ENCODE measurements at places on chromosomes 3 and 15. TPM values are rescaled to one million over a fixed set of nuclear protein-coding genes. Genes with fewer than 3 reads are reported as not detected.

The ISY1 gene
- total RNA-seq: 9.3 TPM

The EXOG gene
- total RNA-seq: 13.5 TPM

GRCh38 chr15:67037694-67038093 is 27.7 kb upstream of the SMAD3 start:
- no peak for DNase-seq
- no peak overlapping the region for H3K27ac ChIP-seq
- no peak overlapping the region for H3K4me3 ChIP-seq
- peaks cover 24% of the 10 kb centered on the region for H3K4me1 ChIP-seq
- no peaks in the 10 kb centered on the region for H3K36me3 ChIP-seq
- H3K27me3 ChIP-seq: no peaks in the 10 kb centered on the region

DNA sequence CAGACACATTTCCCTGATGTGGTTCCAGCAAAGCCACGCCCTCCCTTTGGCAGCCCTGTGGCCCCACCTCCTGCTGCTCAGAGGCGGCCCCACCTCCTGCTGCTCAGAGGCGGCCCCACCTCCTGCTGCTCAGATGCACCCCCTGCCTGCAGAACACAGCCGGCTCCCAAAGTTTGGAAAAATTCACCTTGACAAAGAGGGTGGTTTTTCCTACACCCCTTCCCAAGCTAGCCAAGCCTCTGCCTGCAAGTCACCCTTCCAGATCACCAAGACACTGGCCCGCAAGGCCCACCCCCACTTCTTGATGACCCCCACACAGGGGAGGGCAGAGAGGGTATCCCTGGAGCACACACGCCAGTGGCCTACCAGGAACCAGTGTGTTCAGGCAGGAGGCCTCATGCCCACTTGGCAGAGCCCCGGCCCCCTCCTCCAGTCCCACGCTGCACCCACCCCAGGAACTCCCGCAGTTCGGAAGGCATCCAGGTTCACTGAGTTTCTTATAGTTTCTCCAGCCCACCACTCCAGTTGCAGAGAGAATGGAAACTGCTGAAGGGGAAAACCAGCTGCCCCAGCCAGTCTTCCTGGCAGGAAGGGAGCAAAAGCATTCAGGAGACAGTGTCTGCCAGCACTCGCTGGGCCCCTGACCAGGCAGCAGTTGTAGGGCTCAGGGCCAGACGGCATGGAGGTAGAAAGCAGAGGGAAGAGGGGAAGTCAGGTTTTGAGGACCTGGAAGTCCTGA is 2.3 kb upstream of the HAPLN3 start:
- no peak overlapping the region for H3K4me3 ChIP-seq
- no peak overlapping the region for H3K27ac ChIP-seq
- H3K4me1 ChIP-seq: peaks cover 27% of the 10 kb centered on the region
- H3K27me3 ChIP-seq: no peaks in the 10 kb centered on the region

The LRTM1 gene
- total RNA-seq: not detected

The LYZL4 gene
- total RNA-seq: not detected

- no peak overlapping the region for H3K27ac ChIP-seq
- no peaks in the 10 kb centered on the region for H3K27me3 ChIP-seq
- no peaks in the 10 kb centered on the region for H3K36me3 ChIP-seq
- DNase-seq: no peak
- no peak overlapping the region for H3K4me3 ChIP-seq
Observed at GRCh38 chr3:132593241-132593946, 3.7 kb upstream of the ACKR4 start.

DNA sequence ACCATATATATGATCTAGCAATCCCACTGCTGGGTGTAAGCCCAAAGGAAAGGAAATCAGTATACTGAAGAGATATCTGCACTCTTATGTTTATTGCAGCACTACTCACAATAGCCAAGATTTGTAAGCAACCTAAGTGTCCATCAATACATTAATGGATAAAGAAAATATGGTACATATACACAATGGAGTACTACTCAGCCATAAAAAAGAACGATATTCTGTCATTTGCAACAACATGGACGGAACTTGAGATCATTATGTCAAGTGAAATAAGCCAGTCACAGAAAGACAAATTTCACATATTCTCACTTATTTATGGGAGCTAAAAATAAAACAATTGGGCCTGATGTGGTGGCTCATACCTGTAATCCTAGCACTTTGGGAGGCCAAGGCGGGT is 21.9 kb upstream of the ARNT2 start:
- H3K4me1 ChIP-seq: no peaks in the 10 kb centered on the region
- DNase-seq: no peak
- no peaks in the 10 kb centered on the region for H3K36me3 ChIP-seq
- no peak overlapping the region for H3K4me3 ChIP-seq
- no peaks in the 10 kb centered on the region for H3K27me3 ChIP-seq

The RASGRP1 gene
- 1.3 TPM for total RNA-seq

GRCh38 chr3:61669668-61670299 is 108.4 kb downstream of the PTPRG start:
- H3K4me1 ChIP-seq: no peaks in the 10 kb centered on the region
- no peaks in the 10 kb centered on the region for H3K27me3 ChIP-seq
- no peaks in the 10 kb centered on the region for H3K36me3 ChIP-seq
- DNase-seq: no peak
- H3K27ac ChIP-seq: no peak overlapping the region

DNA sequence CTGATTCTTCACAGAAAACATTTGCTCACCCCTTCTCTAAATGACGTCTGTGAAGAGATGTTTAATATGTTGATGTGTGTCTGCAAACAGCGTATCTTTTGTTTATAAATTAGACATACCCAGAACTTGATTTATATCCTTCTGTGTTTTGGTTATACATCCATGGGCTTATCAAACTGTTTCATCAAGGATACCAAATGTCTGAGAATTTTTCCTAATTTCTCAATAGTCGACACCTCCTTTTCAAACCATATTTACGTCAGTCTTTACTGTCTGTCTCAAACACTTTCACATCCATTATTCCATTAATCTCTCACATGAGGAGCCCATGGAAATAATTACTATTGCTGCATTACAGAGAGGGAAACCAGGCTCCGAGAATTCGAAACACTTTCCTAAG is 85.4 kb downstream of the FGF12 start:
- H3K27me3 ChIP-seq: no peaks in the 10 kb centered on the region
- H3K4me1 ChIP-seq: no peaks in the 10 kb centered on the region
- DNase-seq: no peak

DNA sequence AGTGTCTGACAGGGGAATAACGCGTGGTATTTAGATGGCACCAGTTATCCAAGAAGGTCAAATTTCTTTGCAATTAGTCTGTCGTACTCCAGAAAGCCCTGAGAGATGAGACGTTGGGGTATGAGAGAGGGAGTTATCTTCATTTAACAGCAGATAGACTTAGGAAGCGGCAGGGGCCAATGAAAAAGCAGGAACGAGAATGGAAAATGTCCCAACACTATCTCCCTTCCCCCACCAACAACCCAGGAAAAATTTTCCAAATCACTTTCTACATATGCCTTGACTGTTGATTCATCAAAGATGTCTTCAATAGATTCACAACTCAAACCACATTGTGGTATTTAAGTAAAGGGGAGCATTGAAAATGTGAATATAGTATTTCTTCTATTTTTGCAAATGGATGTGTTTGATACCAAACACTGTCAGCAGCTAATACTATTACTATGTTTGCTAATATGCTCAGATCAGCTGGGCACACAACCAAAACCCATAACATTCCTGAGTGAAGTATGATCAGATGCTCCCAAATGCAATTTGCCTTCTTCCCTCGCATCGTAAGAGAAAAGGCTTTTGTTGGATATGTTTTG is 13.3 kb upstream of the GREM1 start:
- H3K4me1 ChIP-seq: peaks cover 25% of the 10 kb centered on the region
- H3K4me3 ChIP-seq: no peak overlapping the region
- no peak overlapping the region for H3K27ac ChIP-seq

DNA sequence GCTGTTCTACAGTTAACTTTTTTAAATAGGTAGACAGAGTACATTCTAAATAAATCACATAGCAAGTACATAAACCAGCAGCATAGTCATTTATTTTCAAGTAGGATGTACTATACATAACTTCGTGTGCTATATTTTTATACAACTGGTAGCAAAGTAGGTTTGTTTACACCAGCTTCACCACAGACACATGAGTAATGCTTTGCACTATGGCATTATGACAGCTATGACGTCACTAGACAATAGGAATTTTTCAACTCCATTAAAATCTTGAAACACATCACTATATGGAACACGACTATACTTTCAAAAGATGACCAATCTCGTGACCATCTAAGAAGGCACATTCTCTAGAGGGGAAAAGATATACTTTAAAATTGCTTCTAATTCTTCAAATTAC is 3.5 kb downstream of the TEX55 start:
- peaks cover 7% of the 10 kb centered on the region for H3K4me1 ChIP-seq
- H3K27ac ChIP-seq: no peak overlapping the region
- no peak for DNase-seq
- H3K4me3 ChIP-seq: no peak overlapping the region
- H3K36me3 ChIP-seq: no peaks in the 10 kb centered on the region

The CPA3 gene
- total RNA-seq: 4.9 TPM

Measured in body of pancreas (tissue), 4 donors.